ENCODE measurements at places on chromosomes 7 and 10.

GRCh38 chr10:110717781-110718589 lies 73.8 kb downstream of the RBM20 start:
- DNase-seq = no peak

DNA sequence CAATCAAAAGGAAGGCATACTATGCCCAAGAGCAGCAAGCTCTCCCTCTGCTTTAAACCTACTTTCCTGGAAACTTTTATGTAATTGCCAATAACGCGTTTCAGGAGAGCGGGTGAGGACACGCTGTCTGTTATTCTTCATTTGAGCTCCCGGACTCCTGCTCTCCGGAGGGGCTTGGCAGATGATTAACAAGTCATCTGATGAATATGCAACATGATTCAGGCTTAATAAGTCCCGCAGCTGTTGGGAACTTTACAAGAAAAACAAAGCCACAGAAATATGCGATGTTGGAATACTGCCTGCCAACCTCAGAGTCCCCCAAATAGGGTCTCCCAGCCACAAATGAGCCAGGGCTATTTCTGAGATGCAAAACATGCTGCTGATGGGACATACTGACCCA lies 348.0 kb downstream of the GPAM start:
- no peak for DNase-seq

DNA sequence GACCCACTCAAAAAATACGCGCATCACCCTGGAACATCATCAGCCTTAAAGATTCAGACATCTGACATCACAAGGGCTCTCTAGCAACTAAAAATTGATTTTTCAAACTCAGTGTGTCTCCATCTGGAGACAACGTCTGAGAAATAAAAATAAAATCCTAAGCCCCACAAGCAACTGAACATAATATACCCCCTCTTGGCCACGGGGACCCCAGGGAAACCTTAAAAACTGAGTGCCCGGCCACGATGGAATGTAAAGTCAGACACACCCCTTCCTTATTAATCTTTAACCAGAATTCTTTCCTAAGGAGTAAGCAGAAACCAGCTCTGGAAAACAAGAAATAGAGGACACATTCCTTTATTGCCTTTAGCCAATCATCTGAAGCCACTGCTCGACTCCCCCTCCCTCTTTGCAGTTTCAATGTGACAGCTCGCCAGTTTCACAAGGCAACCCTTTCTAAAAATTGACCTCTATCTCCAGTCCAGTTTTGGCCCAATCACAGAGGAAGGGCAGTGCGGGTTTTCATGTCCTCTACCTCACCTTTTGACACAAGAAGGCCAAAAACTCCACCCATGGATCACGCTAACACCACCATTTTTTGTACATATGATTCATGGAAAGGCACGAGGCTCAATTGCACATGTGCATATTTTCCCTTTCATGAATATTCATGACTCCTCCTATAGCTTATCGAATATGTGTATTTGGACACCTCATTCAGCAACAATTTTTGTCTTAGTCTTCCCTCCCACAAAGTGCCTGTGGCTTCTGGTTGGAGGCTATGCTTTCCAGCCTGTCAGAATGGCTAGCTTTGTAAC lies 24.2 kb downstream of the IFIT3 start:
- DNase-seq = no peak

DNA sequence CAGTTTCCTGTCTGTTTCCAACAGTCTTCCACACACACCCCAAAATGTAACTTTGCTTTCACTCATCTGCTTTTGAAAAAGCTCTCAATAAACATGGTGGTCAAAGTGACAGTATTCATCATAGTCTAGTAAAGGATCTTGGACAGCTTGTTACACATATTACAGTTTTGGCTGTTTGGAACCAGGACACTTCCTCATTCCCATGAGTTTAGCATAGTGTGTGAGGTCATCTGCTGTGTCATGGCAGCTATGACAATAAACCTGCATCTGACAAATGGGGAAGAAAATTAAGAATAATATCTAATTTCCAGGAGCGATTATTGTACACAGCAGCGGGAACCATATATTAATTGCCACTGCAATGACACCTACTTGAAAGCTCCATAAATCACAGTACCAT lies 184.3 kb upstream of the SLC26A5 start:
- DNase-seq = no peak
